H54 (cell line): ENCODE measurements at places on chromosomes 12 and 14.

GRCh38 chr12:80807640-80808288 is 91.1 kb downstream of the MYF5 start:
- DNase-seq, result no peak

DNA sequence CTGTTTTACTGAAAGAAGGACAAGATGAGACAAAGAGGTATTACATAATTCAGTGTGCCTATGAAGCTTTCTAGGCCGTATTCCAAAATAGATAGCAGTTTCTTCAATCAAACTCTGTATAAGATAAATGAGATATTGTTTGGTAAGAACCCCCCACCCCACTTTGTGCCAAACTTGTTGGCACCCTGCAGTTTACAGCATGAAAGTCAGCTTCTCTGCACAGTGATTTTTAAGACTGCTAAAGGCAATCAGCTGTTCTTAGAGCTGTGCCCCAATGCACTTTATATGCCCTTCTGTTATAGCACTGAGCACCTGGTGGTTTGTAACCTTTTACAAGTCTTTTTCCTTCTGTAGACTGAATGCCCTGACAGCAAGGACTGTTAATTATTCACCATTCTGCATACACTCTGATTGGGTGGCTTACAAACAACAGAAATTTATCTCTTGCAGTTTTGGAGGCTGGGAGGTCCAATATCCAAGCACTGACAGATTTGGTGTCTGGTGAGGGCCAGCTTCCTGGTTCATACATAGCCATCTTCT is 76.7 kb downstream of the ANO4 start:
- DNase-seq, result no peak

DNA sequence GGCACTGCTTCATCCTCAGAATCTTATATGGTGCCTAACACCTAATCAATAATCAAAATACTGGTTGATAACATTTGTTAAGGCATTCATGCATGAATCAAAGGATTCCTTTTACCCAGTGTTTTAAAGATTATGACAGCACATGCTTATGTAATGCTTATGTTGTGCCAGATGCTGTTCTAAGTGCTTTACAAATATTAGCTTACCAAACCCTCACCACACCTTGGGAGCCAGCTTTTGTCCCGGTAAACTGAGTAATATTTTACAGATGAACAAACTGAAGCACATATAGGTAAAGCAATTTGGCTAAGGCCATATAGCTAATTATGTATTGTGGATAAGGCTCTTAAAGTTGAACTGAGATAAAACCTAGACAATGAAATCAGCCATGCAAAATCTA is 209.2 kb downstream of the ALX1 start:
- DNase-seq, result no peak

- no peak for DNase-seq
Measured at GRCh38 chr12:52628841-52629240, 10.5 kb upstream of the KRT73 start.

GRCh38 chr12:97912943-97913342 is 450.3 kb downstream of the RMST start:
- no peak for DNase-seq

DNA sequence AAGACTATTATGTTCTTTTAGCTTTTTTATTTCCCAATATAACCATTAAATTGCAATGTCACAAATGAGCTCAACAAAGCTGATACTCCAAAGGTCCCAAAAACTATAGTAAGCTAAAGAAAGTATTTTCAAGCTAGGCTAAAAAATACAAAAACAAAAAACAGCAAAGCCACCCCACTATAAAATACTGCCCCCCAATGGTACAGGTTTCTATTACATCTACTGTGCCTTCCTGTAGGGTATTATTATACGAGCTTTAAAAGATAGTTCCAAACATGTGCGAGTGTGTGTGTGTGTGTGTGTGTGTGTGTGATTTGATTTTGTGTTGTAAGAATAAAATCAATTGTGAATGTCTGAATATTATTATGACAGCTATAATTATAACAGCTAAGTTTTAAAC is 1.1 kb downstream of the IFNG start:
- DNase-seq, result peak; percentile 3

GRCh38 chr12:93568091-93568490 is 4.4 kb upstream of the SOCS2 start:
- DNase-seq, result no peak

- DNase-seq, result no peak
Measured at GRCh38 chr12:97274386-97274785, 188.2 kb upstream of the RMST start.

DNA sequence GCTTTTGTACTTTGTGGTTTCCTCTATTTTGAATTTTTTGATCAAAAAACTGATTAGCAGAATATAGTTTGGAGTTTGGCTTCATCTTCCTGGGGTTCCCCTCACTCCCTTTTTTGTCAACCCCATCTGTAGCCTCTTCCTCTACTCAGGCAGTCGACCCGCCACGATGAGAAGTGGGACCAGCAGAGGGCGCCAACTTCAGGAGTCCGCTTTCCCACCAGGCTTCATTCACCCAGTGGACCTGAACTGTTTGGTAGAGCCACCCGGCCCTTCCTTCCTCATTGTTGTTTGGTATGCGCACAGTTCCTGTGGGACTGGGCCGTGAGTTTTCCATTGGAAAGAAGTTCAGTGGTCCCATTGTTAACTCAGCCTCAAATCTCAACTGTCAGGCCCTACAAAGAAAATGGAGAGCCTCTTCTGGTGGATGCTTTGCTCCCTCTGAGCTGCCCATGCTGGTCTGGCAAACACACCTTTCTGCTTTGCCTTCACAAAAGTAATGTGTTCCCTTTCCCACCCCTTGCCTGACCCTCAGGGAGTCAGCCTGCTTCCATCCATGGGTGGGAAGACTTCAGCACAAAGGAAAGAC is 21.7 kb downstream of the TMBIM6 start:
- no peak for DNase-seq

DNA sequence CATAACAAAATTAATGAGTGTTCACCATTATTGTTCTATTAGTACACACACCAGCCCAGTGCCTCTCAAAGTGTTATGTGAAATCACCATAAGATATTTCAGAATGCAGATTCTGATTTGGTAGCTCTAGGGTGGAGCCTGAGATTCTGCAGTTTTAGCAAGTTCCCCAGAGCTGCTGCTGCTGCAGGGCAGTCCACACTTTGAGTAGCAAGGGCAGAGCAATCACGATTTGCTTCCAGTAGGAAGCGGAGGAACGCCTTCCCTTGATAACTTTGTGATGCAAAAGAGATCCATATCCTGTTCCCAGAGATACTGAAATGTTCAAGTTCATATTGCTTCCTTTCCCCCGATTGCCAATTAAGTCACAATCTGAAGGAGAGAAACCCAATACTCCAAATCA is 57.9 kb downstream of the SLC17A8 start:
- DNase-seq, result no peak

DNA sequence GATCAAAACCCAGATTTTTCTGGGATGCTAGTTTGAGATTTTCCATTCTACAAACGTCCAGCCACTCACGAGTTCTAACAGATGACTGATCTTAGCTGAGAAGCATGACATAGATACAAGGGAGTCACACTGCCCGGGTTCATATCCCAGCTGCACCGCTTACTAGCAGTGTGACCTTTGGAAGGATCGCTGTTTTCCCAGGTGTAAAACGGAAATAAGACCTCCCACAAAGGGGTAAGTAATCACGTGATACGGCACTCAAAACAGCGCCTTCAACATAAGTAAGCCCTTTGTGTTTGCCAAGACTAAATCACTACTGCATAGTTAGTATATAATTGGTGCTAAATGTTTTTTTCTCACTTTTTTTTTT is 624 bp upstream of the PWP1 start:
- DNase-seq, result no peak

GRCh38 chr14:72444701-72445100 is 449.2 kb downstream of the DPF3 start:
- no peak for DNase-seq
